T-helper 22 cell (primary cell): ENCODE measurements at places on chromosomes 4 and X.

- DNase-seq = no peak
Observed at GRCh38 chr4:53714236-53715140, 123.2 kb upstream of the LNX1 start.

- no peak for DNase-seq
Observed at GRCh38 chr4:126939401-126939800, 693.4 kb upstream of the INTU start.

- DNase-seq = no peak
Observed at GRCh38 chr4:16622826-16623225, 275.6 kb downstream of the LDB2 start.

GRCh38 chr4:56973336-56973735, 4.1 kb downstream of the NOA1 start:
- DNase-seq = no peak
